ENCODE measurements at places on chromosomes 12 and 14.

- no peak for DNase-seq
Measured at GRCh38 chr14:75495399-75495798, 26.9 kb upstream of the BATF start.

GRCh38 chr12:85309125-85309566 lies 29.1 kb downstream of the ALX1 start:
- no peak for DNase-seq

GRCh38 chr12:32197421-32197820 lies 90.8 kb downstream of the BICD1 start:
- DNase-seq: no peak

- no peak for DNase-seq
Measured at GRCh38 chr14:99772371-99773283, 20.6 kb upstream of the EML1 start.

GRCh38 chr12:102740141-102740955 lies 176.7 kb downstream of the PAH start:
- DNase-seq: no peak

- DNase-seq: no peak
Measured at GRCh38 chr12:82789674-82790073, 103.0 kb downstream of the TMTC2 start.

DNA sequence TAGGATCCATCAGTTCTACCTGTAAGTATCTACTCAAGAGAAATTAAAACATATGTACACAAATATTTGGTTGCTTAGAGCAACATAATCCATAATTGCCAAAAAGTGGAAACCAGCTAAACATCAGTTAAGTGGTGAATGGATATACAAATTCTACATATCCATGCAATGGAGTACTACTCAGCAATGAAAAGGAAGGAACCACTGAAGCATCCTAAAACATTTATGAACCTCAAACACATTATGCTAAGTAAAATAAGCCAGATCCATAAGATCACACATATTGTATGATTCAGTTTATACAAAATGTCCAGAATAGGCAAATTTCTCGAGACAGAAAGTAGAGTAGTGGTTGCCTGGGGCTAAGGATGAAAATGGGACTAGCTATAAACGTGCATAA lies 8.4 kb upstream of the ARHGAP5 start:
- no peak for DNase-seq

DNA sequence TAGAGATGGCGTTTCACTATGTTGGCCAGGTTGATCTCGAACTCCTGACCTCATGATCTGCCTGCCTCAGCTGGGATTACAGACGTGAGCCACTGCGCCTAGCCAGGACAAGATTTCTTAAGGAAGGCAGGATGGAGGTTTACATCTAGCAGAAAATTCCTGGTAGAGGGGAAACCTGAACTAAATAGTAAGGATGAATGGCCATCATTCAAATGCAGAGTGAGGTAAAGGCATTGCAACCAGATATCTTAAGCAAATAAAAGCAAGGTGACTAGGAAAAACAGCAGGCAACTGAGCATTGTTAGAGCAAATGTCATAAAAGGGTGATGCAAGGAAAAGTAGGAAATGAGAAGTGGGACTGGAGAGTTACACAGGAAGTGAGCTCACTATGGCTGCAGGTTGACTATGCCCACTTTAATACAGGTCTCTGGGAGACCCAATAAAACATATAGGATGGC lies 133.0 kb downstream of the SOX5 start:
- no peak for DNase-seq

DNA sequence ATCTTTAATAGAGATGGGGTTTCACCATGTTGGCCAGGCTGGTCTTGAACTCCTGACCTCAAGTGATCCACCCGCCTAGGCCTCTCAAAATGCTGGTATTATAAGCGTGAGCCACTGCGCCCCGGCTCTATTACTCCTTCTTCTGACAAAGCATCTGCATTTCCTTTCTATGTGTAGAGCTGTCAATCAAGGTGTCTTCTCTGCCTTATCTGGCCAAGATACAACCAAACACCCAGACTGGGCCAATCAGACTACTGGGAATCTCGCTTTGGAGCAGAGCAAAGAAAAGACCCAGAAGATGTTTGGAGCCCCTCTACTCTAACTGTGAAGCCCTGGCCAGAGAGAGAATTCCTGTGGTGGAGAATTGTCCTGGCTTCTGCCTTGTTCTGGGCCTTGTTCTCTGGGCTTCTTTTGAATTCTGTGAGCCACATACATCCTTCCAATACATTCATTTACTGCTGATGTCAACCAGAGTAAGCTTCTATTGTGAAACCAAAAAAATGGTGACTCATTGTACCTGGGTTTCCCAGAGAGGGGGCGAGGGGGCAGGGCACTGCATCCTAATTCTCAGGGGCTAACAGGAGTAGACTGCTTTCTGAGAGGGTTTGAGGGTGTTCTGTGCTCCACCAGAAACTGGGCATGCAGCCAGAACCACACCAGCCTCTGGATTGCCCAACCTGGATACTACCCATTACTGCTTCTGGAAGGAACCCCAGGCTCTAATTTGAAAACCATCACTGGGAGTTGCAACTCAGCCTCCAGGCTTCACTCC lies 18.8 kb upstream of the FLVCR2 start:
- DNase-seq: peak; percentile 38

GRCh38 chr14:71343724-71344123 lies 436.5 kb downstream of the PCNX1 start:
- no peak for DNase-seq

DNA sequence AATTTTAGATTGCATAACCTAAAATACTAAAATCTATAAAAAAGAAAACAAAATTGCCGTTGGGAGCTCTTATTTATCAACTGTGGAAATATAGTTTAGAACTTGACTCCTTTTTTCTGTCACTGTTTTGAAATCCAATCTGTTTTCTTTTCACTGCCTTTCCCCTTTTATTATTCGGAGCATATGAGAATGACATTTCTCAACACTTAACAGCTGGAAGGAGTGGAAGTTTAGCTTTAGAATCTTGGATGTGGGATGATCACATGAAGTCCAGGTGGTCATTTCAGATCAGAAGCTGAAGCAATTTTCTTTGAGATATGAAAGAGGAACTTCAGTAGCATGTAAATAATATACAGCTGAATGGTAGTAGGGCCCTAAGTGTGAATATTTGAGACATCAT lies 16.7 kb downstream of the TRHDE start:
- no peak for DNase-seq

GRCh38 chr12:24379861-24380521 lies 430.5 kb upstream of the SOX5 start:
- DNase-seq: no peak

DNA sequence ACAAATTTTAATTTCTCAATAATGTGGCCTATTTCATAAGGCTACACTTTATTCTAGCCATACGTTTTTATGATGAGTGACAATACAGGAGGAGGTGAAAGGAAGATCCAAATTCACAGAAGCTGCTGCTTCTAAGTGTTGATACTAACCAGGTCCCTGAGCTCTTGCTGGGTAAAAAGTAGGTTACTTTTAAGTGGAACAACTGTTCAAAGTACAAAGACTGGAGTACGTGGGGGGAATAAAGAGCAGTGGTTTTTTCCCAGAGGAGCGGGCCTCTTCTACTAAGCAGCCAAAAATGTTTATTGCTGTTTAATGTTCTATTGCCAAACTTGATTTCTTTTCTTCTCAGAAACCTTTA lies 301.8 kb downstream of the AEBP2 start:
- no peak for DNase-seq

DNA sequence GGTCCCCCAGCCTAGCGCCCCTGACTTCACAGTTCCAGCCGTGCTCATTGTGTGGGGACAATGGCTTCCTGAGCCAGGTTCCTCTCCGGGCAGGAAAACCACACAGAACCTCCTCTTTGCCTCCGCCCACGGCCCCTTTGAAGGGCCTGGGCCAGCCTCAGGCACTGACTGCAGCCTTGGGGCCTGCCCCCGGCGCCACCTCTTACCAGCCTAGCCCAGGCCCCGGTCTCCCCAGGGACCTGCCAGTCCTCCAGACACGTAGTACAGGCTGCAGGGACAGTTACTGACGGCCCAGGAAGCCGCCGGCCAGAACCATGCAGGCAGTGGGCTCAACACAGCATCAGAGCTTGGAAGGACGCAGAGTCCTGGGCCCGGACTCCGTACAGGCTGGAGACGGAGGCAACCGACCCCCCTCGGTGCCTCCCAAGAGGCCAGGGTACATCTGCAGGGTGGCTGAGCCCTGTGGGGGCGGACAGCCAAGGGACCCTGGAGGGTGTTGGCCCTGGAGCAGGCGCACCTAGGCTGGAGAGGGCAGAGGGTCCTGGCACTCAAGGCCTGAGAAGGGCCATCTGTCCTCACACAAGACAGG lies 20.9 kb upstream of the NUDT14 start:
- DNase-seq: no peak

GRCh38 chr14:92619671-92620456 lies 106.3 kb downstream of the RIN3 start:
- no peak for DNase-seq

- DNase-seq: no peak
Measured at GRCh38 chr14:23380976-23381375, 4.1 kb downstream of the CMTM5 start.

DNA sequence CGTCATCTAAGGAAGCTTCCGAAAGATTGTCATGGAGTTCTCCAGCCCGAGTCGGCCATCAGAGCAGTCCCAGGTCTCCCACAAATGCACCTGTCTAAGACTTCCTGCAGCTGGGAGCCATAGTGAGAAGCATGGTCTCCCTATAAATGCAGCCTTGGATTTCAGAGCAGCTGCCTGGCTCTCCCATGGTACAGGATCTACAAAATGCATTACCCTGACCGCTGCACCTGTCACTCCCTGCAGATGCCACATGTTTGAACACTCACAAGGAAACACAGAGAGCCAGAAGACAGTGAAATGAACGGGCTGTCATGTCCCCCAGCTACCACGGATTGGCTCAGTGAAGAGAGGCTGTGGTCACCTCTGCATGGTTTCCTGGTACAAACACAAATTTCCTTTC lies 702.7 kb downstream of the MED13L start:
- no peak for DNase-seq

DNA sequence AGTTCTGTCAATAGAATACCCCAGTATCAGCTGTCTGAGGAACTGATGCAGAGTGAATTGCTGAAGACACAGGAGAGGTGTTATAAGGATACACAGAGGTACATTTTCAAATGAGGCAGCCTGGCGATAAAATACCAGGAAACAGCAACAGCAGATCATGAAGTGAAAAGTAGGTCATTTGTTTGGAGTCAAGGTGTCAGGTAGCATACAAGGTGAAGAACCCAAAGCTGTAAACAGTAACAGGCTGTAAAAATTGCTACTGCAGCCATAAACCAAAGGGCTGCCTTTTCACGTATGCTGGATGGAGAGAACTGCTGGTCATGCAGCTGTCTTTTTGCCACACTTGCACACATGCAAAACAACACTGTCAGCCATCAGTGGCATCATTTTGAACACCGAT lies 9.3 kb upstream of the TWF1 start:
- no peak for DNase-seq

- no peak for DNase-seq
Measured at GRCh38 chr12:42785944-42786343, 196.4 kb upstream of the PRICKLE1 start.

DNA sequence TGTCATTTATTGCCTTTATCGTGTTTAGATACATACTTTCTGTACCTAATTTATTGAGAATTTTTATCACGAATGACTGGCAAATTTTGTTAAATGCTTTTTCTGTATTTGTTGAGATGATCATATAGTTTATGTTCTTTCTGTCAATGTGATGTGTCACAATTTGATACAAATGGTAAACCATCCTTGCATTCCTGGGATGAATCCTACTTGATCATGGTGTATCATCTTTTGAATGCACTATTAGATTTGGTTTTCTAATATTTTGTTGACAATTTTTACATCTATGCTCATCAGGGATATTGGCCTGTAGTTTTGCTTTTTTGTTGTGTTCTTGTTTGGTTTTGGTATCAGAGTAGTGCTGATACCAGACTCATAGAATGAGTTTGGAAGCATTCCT lies 185.1 kb downstream of the NUBPL start:
- no peak for DNase-seq

DNA sequence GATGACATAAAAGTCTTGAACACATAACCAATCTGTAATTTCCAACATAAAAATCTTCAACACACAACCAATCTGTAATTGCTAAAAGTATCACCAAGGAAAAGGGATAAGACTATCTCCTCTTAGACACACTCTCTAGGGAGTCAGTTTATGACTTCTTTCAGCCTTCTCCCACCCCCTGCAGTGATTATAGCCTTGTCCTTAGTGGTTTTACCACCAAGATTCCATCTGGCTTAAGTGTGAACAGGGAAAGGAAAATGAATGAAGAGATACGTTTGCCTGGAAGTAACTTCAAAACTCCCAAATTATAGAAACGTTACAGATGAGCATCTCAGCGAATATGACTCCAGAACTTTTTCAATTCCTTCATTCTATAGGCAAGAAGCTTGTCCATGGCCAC lies 136.2 kb upstream of the RASSF8 start:
- no peak for DNase-seq

DNA sequence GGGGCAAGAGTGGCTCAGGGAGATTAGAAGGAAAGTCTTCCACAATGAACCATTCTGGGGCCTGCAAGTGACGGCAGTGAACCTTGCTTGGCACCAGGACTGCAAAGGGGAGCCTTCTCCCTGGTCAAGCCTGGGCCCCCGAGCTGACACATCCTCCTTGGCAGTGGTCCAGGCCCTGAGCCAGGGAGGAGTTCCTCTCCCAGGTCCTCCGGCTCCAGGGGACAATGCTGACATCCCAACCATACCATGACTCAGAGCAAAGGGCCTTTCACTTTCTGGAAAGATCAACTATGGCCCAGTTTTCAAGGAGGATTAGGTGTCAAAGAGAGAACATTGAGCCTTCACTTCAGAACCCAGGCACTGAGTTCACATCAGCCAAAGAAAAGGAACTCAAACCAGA lies 756.5 kb upstream of the TBX3 start:
- DNase-seq: no peak

DNA sequence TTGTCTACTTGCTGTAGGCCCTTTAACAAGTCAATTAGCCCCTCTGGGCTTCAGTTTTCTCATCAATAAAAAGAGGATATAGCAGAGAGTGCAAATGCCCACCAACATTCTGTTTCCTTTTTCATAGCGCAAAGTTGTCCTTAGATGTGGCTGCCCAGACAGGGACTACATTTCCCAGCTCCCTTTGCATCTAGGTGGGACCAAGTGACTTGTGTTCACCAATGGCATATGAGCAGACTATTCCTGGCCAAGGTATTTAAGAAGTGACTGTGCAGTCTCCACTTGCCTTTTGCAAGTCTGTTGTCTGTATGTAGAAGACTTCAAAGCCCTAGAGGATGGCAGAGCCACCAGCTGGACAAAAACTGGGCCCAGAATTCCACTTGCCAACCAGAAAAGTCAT lies 59.7 kb downstream of the DAO start:
- DNase-seq: no peak

GRCh38 chr12:77339610-77340009 lies 274.2 kb upstream of the E2F7 start:
- no peak for DNase-seq

GRCh38 chr14:100640471-100641273 lies 53.5 kb upstream of the BEGAIN start:
- DNase-seq: peak; percentile 82

- DNase-seq: no peak
Measured at GRCh38 chr14:83419420-83419819, 1885.8 kb upstream of the SEL1L start.

DNA sequence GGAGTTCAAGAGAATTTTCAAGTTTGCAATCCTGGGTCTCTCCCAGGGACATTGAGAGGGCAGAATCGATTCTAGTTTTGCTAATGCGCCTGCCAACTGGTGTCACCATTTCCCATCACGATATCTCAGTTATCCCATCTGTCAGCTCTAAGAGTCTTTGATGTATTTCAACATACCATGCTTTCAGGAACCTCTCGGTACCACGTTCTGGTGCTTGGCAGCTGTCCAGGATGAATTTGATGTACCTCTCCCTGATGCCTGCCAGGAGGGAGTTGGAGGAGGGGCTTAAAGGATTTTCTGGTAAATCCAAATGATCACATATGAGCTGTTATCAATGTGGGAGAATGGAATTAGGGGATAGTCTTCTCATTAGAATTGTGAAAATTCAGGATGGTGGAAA lies 332.5 kb downstream of the RGS6 start:
- DNase-seq: no peak
